ENCODE measurements at places on chromosomes 3 and 15.

DNA sequence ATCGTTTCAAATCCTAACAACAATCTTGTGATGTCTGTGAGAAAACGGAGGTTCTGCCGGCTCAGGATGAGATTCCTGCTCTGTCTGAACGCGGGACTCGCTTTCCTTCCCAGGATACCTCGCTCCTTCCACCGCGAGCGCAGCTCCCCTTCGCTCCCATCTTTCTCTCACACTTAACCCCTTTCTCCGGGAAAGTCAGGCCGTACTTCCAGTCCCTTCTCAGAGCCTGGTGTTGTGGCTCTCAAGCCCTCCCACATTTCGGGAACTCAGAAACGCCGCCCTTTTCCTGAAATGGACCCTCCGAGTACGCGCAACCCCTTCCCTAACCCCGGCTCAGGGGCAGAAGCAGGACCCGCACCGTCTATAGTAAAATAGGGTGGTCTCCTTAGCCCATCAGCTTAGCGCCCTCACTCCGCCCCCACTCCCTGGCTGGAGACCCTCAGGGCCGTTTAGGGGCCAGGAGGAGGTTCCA lies 378 bp upstream of the FEM1B start:
- peak; percentile 56 for DNase-seq

GRCh38 chr3:150275941-150276340 lies 132.2 kb upstream of the TSC22D2 start:
- no peak for DNase-seq

- DNase-seq, result no peak
These were observed 3.6 kb downstream of the RAD18 start for GRCh38 chr3:8959668-8960067.

DNA sequence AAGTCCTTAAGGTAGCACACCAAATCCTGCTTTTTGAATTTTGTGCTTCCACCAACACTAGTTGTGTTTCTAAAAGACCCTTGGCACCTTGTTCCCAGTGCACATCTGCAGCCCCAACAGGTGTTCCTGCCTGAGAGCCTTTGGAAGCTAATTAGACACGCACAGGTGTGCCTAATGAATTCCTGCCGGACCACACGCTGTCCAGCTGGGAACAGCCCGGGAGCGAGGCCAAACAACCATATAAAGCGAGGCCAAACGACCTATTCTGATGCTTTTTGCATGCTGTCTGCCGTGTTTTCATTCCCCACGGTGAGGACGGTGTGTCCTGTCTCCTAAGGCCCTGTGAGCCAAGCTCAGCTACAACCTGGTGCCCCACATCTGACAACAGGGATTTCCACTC lies 99.5 kb downstream of the ATG7 start:
- DNase-seq, result no peak

GRCh38 chr3:95905182-95905581 lies 909.2 kb upstream of the EPHA6 start:
- DNase-seq, result no peak

DNA sequence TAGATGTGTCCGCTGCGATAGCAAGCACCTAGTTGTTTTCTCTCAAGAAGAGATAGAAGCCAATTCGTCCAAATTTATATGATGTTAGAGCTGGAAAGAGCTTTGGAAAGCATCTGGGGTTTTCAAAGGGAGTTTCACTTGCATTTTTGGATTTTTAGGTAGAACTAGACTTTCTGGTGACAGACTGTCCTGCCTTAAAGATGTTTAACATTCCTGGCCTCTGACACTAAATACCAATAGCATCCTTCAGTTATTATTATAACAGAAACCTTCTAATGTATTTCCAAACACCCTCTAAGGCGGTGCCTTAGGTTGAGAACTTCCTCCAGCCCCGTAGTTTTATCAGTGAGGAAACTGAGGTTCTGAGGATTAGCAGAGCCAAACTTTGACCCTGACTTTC lies 305.3 kb downstream of the SATB1 start:
- DNase-seq, result no peak

- DNase-seq, result peak; percentile 59
These were observed 3.6 kb downstream of the CHDH start for GRCh38 chr3:53842436-53843194.

DNA sequence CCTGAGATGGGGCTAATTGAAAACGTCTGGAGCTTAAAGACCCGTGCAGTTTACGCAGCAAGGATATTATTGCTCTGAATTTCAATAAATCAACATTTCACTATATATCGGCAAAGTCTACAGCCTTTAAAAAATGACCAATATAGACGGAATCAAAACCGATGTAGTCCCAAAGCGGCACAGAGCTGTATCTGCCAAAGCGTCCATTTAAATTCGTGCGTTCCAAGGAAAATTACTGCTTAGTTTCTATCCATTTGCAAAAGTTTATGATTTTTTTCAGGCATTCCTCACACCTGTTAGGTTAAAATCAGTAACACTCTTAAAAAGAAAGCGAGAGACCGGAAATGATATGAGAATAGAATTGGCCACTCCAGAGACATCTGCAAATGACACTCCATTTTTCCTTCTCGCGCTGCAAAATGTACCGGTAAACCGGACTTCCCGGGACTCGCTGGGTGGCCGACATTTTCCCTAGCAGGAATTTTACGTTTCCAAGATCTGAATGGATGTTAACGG lies 777 bp upstream of the EIF4A2 start:
- DNase-seq, result no peak

- no peak for DNase-seq
These were observed 5.6 kb downstream of the PIK3CB start for GRCh38 chr3:138829097-138829496.

- peak; percentile 26 for DNase-seq
These were observed 66.9 kb downstream of the CMTM8 start for GRCh38 chr3:32305361-32305876.

DNA sequence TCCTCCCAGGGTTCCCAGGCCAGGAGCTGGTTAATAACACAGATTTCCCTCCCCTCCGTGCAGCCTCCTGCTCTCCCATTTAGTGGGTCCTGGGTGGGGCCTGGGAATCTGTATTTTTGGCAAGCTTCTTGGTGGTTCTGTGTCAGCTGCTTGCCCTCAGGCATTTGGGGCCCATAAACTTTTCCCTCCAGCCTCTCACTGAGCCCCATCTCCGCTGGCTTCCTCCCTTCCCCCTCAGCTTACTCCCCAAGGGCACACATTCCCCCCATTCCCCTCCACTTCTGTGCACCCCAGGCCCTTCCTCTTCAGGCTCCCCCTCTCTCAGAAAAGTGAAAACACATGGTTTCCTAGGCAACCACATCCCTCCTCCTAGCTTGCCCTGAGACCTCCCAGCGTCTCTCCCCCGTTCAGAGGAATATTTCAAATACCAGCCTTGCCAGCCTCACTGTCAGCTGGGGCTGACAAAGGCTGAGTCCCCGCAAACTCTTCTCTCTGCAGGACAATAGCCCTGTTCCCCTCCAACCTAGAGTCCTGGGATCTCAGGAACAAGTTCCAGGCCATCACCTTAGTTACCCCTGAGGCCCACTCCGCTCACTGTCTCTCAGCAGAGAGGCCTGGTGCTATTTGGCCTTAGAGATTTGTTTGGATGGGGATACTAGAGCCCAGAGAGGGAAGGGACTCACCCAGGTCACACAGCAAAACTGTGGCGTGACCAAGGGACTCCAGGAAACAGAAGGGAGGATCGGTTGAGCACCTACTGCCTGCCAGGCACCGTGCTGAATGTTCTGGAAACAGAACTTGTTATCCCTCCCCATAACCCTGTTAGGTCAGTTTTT lies 44.6 kb upstream of the SMAD6 start:
- no peak for DNase-seq

DNA sequence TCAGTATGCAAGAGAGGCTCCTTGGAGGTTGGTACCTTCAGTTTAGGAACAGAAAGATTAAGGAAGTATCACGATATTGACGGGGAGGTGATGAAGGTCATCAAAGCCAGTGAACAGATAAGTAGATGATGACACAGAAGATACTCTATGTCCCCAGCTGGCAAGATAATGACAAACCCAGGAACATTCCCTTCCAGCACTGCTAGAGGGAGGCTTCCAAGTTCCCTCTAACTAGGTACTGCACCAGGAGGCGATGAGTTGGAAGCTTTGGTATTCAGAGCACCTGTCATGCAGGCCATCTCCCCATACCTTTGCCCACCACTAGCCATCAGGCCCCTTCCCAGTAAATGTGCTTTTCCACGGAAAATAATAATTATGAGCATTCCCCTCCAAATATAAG lies 40.8 kb downstream of the NBEAL2 start:
- no peak for DNase-seq

GRCh38 chr3:61865466-61866152 lies 304.2 kb downstream of the PTPRG start:
- DNase-seq, result no peak

- no peak for DNase-seq
These were observed 5.1 kb upstream of the DNAH1 start for GRCh38 chr3:52310861-52311575.

GRCh38 chr3:128309026-128309425 lies 155.7 kb downstream of the EEFSEC start:
- DNase-seq, result peak; percentile 77

DNA sequence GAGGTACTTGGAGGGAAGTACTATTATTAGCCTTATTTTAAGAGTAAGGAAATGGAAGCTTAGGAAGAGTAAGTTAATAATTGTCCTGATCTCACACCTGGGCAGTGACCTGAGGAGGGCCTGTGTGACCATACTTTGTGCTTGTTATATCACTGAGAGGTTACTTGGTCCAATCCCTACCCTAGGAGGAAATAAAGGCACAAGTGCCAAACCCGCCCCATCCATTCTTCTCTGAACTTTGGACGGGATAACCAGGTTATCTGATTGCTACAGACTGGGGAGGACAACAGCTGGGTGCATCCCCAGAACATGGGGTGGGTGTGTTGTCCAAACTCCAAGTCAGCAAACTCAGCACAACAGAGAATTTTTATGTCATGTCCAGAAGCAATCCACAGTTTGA lies 77.7 kb upstream of the NR2E3 start:
- DNase-seq, result no peak

- no peak for DNase-seq
These were observed 302.8 kb downstream of the ROBO2 start for GRCh38 chr3:77342688-77343087.

DNA sequence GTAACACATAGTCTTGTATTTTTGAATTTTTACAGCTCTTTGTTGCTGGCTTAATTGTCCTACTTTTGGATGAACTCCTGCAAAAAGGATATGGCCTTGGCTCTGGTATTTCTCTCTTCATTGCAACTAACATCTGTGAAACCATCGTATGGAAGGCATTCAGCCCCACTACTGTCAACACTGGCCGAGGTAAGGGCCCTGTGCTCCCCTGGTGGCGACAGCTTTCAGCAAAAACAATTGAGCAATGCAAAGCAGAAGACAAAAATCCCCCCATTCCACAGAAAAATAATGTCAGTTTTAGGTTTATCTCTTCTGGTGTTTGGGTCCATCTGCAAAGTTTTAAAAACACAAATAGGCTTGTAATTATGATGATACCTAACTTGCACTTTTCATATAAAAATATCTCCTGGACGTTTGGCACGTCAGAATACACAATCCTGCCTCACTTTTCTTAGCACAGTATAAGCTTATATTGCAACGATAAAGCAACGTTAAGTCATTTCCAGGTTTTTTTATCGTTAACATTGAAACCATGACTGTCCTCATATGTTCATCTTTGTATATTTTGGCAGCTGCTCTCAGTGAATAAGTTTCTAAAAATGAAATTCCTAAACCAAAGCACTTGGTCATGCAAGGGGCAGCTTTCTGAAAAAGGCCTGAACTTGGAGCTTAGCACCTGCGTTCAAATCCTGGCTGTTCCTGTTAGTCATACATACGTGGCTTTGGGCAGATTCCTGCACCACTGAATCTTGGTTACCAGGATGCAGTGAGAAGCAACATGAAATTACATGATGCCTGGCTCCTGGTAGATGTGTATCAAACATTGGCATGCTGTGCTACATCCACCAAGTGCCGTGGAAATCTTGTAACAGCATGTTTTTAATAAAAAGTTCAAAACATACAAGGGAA lies 8.5 kb downstream of the SEC61A1 start:
- DNase-seq, result no peak

DNA sequence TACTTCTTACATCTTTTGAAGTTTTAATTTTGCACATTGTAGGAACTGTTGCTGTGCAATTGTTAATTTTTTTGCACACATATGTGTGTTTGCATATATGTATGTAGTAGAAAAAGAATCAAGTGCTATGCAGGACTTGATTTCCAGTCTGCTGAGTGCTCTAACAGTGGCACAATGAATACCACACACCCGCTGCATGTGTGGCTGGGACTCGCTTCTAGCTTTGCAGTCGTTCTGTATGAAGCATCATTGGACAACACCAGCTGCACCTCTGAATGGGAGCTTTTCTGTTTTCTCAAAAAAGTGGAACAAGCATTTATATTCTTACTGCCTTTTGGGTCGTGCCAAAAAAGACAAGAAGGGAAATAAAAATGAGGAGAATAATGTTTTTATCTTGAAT lies 564.7 kb downstream of the FOXP1 start:
- no peak for DNase-seq

DNA sequence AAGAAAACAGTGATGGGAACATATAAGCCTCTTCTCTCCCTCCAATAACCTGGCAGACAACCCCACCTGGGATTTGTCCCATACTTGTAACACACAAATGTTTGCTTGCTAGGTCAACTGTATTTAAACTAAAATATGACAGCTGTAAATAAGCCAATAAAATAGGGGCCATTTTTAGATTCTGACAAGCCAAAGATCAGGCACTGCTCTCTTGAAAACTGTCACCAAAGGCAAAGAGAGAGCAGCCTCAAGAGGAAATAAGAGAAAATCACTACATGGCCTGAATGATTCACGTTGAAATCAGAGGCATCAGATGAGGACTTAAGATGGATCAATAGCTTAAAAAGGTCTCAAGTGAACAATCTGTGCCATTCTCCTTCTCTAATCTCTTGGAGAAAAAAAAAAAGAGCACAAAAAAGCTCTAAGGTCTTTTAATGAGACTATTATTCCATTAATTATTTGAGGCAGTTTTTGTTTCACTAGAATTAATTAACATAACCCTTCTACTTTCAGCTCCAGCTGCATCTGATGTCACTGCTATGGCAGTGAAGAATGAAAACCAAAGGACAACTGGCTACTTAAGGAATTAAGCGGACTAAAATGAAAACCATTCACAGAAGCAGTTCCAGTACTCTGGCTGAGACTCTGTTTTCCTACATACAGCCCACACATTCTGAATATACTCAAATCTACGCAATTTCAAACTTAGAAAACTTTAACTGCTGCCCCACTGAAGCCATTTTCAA lies 19.0 kb downstream of the MYO5A start:
- DNase-seq, result no peak

GRCh38 chr3:120567370-120568201 lies 28.6 kb upstream of the NDUFB4 start:
- peak; percentile 72 for DNase-seq

GRCh38 chr15:38212729-38213351 lies 39.8 kb upstream of the SPRED1 start:
- no peak for DNase-seq

GRCh38 chr15:72421484-72421883 lies 23.4 kb downstream of the TMEM202 start:
- peak; percentile 2 for DNase-seq

- peak; percentile 63 for DNase-seq
These were observed 61.9 kb upstream of the C3orf80 start for GRCh38 chr3:160163229-160163878.

- no peak for DNase-seq
These were observed 121.6 kb upstream of the ROPN1 start for GRCh38 chr3:124113485-124113884.

GRCh38 chr15:40270246-40270995 lies 12.4 kb downstream of the ANKRD63 start:
- no peak for DNase-seq

GRCh38 chr15:35038626-35039451 lies 46.3 kb downstream of the NANOGP8 start:
- peak; percentile 72 for DNase-seq

GRCh38 chr15:69793781-69794451 lies 303.8 kb downstream of the TLE3 start:
- DNase-seq, result no peak
